Activated CD4-positive, alpha-beta T cell treated with anti-CD3 and anti-CD28 coated beads, Interleukin-2, amount 50 U/mL, for 16 hours (primary cell): ENCODE measurements at places on chromosomes 1 and 21.

DNA sequence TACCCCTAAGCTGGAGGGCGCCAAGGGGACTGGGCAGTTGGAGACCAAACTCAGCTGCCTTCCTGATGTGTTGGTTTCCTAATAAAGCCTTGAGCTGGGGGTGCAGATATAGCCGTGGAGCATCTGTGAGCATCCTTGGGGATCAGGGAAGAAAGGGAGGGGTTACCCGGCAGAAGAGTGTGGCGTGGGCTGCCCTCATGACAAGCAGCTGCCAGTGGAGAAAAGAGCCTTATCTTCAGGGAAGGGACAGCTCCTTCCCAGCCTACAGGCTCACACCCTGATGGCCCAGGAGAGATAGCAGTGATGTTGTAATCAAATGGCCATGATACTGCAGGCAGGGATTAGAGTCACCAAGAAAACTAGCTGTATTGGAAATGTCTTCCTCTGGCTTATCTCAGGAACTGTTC lies 10.8 kb upstream of the NFASC start:
- DNase-seq = no peak

DNA sequence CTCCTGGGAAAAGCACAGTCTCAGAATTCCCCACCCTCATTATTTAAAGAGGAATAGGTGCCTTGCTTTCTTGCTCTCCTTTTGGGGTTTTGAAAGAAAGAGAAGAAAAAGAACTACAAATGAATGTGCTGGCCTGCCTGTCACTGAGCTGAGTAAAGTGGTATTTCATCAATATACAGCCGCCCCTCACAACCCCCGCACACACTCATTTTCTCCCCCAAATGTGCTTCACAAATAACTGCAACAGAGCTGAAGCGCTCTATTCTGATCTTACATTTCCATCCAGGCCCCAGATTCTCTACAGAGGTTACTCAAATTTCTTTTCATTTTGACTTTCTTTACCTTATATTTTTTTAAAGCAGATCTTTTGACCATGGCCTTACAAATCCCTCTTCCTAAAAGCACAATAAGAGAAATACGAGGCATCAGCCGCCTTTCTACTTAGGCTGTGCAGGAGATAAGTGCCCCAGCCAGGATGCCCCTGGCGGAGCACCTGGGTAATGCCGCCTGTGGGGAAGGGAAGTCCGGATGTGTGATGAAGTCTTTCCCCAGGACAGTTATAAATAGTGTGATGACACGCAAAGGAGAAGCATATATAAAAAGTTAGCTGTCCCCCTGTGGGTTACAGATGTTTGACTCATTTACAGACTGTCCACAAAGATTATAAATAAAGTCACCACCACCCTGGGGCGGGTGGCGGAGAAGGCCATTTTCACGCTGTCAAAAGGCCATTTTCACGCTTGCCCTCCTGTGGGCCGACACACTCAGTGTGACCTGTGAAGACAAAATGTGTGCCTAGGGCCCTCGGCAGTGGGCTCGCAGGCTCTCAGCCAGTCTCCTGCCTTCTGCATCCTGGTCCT lies 6.5 kb downstream of the KCNN3 start:
- peak; percentile 26 for DNase-seq

DNA sequence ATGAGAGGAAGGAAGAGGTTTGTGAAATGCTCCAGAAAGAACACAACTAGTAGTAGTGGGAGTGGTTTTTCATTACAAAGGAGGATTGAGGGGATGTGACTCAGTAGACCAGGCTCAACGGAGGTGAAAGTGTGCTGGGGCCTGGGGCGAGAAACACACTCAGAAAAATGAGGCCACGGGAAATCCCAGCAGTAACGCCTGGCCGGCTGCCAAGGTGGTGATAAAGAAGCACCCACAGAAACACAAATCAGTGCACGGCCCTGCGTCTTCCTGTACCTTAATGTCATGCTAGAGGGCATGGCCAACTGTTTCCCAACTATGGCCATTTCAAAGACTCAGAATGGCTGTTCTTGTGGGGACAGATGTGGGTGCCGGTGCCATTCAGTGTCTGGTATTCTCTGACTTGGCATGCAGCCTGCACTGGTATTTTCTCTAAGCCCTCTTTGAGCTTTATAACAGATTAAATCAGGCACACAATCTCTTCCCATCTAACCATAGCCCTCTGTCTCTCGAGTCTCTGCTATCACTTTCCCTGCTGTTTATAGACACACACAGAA lies 38.2 kb downstream of the URB2 start:
- peak; percentile 88 for DNase-seq

- DNase-seq = peak; percentile 60
Observed at GRCh38 chr1:115641762-115642167, at the start of gene VANGL1. Gene VANGL1 (plus strand): TSS chr1:115641970. CDS start chr1:115651414, 9,444 bp downstream.

DNA sequence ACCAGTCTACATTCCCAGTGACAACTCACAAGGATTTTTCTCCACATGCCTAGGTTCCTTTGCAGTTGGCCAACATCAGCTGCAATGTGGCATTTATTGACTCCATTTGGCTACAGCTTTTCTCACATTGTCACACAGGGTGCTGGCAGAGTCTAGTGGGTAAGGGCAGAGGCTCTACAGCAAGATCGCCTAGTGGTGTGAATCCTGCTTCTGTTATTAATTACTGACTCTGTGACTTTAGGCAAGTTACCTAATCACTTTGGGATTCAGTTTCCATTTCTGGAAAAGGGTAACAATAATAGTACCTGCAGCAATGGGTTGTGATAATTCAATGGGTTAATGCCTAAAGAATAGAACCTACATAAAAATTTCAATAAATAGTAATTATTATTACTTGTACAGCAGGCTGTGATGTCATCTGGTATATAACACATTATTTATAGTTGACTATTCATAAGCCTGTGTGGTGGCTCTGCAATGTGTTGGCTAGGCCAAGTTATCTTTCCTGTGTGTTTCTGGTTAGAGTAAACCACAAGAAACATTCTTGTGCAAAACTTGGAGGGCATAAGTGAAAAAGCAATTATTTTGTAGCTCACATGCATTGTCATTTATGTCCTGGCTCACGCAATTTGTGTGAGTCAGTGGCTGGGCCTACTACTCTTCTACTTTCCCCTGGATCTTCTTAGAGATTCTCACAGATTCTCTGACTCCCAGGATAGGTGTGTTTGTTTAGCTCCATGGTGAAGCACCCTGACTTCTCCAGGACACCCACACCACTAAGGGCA lies 59.5 kb downstream of the PTGS2 start:
- DNase-seq = peak; percentile 72

DNA sequence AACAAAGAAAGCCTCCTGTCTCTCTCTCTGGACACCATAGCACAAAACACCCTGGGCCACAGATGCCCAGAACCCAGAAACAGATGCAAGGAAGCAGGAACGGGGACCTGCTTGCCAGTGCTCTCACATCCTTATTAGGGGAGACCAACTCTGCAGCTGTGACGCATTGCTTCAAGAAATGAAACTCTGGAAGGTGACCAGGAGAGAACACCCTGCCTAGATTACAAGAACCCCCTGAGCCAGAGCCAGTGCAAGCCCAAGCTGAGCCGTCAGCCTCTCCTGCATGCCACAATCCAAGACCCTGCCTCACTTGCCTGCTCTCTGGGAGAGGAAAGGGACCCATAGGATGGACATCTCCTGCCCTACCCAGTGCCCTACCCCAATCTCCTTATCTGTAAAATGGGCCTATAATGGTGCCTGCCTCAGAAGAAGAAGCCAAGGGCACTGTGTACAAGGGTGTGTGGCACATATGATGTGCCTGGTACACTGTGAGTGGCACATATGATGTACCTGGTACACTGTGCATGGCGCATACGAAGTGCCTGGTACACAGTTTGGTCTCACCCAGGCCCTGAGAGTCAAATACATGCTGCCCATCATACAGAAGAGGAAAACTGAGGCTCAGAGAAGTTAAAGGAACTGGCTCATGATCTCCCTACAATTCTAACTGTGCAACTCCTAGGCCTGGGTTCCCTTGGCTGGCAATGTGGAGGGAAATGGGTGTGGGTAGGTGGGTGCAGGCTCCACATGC lies 16.8 kb upstream of the FAM131C start:
- no peak for DNase-seq

- DNase-seq = no peak
Observed at GRCh38 chr21:15000081-15000480, 64.7 kb downstream of the NRIP1 start.

GRCh38 chr1:241589521-241589920 lies 50.6 kb downstream of the CHML start:
- no peak for DNase-seq

GRCh38 chr1:119002028-119002686 lies 14.0 kb upstream of the TBX15 start:
- no peak for DNase-seq

DNA sequence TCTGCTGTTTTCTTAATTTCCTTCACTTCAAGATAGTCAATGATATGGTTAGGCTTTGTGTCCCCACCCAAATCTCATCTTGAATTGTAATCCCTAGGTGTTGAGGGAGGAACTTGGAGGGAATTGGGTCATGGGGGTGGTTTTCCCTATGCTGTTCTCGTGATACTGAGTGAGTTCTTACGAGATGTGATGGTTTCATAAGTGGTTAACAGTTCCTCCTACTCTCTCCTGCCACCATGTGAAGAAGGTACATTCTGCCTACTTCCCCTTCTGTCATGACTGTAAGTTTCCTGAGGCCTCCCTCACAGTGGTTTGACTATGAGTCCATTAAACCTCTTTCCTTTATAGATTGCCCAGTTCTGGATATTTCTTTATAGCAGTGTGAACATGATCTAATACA lies 74.0 kb upstream of the SAMSN1 start:
- DNase-seq = peak; percentile 62

GRCh38 chr1:85344256-85344694 lies 67.8 kb upstream of the BCL10 start:
- no peak for DNase-seq

DNA sequence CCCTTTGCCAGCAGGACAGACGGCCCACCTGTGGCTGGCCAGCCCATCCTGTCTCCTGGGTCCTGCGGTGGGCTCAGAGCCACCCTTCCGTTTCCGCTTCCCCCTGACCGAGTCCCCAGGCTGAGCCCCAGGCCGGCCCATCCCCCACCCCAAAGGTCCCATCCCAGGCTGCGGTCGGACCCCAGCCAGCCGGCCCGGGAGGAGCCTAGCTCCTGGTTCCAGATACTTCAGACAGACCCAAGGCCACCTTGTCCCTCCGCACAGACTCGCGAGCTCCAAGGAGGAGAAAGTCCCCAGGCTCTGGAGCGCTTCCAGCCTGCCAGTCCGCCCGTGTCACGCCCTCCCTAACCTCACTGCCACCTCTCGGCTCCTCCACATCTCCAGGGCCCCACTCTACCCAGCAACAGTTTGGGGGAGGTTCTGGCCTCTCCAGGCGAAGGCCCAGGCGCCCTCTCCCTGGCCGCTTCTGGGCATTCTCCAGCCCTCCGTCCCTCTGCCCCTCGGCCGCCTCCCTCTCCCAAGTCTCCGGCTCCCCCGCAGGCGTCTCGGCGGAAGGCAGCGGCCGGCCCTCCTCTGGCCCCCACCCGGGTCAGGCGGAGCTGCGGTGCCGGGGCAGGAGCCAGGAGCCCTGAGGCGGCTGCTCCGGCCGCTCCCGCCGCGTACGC lies 835 bp downstream of the LRRN2 start:
- DNase-seq = no peak

- no peak for DNase-seq
Observed at GRCh38 chr1:228885845-228886244, 150.6 kb downstream of the RHOU start.

GRCh38 chr1:103109311-103109920 lies 1.1 kb upstream of the COL11A1 start:
- no peak for DNase-seq

DNA sequence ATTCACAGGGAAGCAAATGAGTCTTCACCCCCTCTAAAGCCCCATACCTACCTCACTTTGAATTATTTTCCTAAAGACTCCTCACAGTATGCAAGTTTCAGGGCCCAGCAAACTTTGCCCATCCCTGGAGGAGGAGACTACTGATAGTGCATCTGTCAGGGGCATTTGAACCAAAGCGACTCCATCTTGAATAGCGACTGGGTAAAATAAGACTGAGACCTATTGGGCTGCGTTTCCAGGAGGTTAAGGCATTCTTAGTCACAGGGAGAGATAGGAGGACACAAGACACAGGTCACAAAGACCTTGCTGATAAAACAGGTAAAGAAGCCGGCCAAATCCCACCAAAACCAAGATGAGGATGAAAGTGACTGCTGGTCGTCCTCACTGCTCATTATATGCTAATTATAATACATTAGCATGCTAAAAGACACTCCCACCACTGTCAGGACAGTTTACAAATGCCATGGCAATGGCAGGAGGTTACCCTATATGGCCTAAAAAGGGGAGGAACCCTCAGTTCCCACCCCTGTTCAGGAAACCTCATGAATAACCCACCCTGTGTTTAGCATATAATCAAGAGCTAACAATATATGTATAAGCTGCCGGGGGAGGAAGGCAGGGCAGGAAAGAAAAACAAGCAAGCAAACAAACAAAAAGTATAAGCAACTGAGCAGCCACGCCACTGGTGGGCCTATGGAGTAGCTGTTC lies 3.3 kb upstream of the PKNOX1 start:
- DNase-seq = no peak

GRCh38 chr1:175830500-175830899 lies 87.1 kb upstream of the TNR start:
- no peak for DNase-seq

GRCh38 chr1:30886710-30887428 lies 21.7 kb downstream of the SDC3 start:
- DNase-seq = no peak

DNA sequence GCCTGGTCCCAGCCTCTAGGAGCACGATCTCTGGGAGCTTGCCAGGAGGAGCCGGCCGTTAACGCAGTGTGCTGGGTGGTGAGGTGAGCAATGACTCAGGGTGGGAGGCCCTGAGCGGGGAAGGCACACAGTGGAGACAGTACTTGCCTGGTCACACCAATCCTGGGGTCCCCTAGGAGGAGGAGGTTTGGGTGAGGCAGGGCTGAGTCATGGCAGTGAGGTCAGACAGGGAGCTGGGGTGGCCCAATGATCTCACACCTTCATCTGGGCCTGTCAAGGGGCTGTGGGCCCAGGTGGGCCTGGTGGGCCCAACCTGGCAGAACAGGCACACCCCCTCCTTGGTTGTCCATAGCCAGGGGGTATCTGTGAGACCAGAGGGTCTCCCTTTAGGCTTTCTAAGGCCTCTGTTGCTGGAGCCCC lies 8.6 kb upstream of the EDN2 start:
- DNase-seq = no peak
